ENCODE measurements at places on chromosomes 5 and 9.

DNA sequence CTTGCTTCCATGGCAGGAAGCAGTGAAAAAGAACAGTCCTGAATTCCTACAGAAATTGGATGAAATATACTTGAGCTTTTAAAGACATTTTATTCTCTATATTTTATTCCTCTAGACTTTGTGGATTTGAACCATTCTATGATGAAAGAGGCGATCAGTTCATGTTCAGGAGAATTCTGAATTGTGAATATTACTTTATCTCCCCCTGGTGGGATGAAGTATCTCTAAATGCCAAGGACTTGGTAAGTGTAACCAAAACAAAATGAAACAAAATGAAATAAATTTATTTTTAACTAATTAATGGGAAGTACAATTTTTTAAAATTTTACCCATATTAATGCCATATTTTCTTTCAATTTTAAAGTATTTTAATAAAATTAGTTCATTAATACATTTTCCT lies 34.1 kb downstream of the STARD4 start:
- no peak for DNase-seq

DNA sequence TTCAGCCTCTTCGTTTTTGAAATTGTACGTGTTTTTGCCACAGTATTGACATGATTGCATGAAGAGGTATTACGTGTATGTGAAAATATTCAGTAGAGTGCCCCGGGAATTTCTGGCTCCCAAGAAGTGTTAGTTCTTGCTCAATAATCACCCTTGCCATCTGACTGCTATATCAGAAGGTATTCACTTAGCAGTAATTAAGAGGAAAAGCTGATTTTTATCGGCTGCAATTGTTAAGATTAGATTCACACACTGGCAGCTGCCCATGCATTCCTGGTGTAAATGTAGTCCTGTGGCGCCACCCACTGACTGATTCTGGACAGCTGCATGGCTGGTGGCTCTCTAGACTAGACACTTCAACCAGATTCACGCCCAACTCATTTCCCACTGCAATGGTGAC lies 440.1 kb upstream of the ADAMTS16 start:
- peak; percentile 80 for DNase-seq

DNA sequence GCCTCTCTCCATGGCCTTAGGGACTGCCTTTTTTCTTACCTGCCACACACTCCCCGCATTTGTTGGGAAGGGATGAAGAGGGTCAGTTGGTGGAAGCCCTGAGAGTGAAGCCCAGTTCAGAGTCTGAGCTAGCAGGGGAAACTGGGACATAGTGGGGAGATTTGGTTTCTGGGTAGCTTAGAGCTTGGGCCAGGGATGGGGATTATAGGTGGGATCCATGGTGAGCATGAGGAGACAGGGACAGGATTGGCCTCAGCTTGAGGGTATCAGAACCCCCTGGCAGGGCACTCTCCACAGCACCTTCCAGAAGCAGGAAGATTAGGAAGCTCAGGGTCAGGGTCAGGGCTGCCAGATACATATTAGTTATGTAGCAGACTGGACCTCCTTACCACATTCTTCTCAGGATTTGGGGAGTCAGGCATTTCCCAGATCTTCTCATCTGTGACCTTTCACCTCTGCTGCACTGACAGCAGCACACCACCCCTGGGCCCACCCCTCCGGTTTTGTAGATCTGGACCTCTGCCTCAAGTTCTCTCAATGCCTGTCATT lies 17.9 kb downstream of the OR13J1 start:
- no peak for DNase-seq

- DNase-seq, result no peak
Measured at GRCh38 chr5:14816999-14817761, 54.4 kb downstream of the ANKH start.

All from NCI-H774 (cell line).